Stimulated activated CD4-positive, alpha-beta T cell treated with anti-CD3 and anti-CD28 coated beads, Interleukin-2, amount 100 ng/mL, for 48 hours (primary cell): ENCODE measurements at places on chromosomes 12 and 14.

DNA sequence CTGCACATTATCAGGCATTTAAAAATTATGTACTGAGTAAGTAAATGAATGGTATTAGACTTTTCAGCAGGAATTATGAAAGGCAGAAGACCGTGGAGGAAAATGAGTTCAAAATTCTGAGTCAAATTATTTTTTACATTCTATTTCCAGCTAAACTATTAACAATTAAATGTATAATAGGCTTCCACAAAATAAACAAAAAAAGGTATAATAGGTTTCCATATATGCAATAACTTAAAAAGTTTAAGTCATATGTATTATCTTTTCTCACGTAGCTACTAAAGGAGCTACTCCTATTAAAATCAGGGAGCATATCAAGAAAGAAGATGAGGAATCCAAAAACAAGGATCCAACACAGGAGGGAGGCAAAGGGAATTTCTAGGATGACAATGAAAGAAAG lies 11.4 kb upstream of the VCPKMT start:
- no peak for DNase-seq

DNA sequence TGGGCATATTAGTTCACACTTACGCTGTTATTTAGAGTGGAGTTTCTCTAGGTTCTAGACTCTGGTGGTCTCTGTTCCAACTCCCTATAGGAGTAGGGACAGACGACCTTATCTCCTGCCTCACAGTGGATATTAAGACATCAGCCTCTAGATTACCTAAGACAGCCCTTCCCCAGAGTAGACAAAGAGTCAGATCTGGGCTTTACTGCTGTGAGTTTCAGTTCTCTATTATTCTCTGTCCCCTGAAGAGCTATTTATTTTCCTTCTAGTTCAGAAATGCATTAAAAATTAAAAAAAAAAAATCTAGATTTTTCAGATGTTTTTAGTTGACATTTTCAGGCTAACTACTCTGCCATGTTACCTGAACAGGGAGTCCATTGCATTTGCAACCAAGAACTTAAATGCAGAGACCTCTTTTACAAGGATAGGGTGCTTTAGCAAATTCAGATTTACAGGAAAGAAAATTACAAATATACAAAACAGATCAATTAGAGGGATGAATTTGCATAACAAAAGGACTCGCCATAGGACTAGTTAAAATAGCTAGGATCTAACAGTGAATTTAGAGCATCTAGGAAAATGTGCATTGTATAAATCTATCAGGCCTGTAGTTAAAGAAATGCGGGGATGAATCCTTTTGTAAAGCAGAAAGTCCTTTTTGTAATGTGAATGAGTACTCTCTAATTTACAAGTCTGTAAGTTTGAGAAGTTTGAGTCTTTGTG lies 381.4 kb downstream of the APAF1 start:
- no peak for DNase-seq

GRCh38 chr14:73125169-73125588 lies 11.1 kb upstream of the PSEN1 start:
- DNase-seq: no peak

GRCh38 chr12:107748472-107748871 lies 12.5 kb downstream of the PRDM4 start:
- no peak for DNase-seq

DNA sequence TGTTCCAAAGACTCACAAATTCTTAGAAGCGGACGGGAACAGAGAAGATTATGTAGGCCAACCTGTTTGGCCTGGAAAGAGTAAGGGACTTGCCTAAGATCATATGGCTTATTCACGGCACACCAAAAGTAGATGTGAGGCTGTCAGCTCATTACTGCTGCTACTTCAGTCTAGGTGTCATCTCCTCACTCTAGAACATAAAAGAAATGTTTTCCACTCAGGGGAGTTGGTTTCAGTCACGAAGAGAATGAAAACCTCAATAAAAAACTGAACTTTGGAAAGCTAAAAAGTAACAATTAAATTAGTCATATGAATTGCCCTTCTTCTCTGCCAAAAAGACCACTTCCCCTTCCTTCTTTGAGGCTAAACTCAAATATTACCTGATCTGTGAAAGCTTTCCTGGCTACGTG lies 658 bp upstream of the CEP128 start:
- no peak for DNase-seq

- no peak for DNase-seq
Measured at GRCh38 chr12:133203344-133204263, 22.3 kb downstream of the ZNF268 start.

DNA sequence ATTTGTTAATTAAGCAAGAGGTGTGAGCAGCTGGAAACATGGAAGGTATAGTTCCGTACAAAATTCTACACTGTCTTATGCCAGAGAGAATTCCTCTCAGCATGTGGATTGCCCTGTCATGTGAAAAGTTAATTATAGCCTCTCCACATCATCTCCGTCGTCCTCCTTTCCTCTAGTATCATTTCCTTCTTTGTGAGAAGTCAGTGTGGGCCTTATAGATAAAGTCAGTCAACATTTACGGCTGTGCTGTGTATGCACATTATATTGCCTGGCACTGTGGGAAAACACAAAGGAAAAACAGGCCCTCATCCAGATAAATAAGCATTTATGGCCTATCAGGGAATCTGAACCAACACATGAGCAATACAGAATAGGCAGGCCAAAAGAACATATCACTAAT lies 236.6 kb downstream of the SEC23A start:
- no peak for DNase-seq

- DNase-seq: no peak
Measured at GRCh38 chr12:127416796-127417195, 850.2 kb upstream of the TMEM132C start.

DNA sequence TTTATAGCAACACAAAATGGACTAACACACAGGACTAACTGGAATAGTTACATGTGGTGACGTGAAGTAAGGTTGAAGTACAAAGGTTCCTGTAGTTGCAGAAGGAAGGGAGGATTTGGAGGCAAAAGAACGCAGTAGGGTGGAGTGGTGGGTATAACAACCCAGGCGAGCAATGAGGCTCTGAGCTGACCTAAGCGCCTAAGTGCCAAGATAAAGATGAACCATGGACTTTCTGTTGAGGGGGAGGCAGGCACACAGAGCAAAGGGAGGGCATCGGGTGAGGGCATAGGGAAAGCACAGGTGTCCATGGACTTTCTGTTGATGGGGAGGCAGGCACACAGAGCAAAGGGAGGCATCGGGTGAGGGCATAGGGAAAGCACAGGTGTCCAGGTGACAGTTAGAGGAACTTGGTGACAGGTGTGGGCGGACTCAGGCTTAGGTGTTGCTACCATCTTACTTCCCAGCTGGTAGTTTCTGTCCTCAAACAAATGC lies 15.2 kb downstream of the SCNN1A start:
- DNase-seq: no peak

DNA sequence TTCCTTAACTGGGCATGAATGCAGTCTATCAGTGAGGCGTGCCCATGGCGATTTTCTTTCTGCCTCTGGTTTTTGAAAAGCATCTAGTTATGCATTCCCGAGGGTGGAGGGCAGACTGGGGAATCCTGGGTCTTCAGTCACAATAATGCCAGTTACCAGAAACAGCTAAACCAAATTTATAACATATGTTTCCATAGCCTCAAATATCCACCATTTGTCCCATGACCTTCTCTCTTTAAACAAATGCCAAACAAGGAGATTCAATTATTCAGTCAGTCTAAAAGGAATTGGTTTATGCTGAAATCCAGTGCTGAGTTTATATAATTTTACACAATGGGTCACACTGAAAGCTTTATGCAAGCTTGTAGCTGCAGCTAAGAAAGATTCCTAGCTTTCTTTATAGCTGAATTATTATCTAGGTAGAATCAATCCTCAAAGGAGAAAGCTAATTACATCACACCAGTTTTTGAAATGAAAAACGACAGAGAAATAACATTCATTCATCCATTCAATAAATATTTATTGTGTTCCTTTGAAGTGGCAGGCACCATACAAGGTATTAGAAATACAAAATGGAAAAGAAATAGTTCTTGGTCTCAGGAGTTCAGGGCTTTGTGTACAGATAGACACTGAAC lies 131.3 kb upstream of the RAP1B start:
- DNase-seq: no peak

- DNase-seq: no peak
Measured at GRCh38 chr12:46609273-46609623, 216.5 kb downstream of the SLC38A4 start.

- DNase-seq: no peak
Measured at GRCh38 chr14:22225516-22226140, 363.4 kb downstream of the DAD1 start.

- DNase-seq: no peak
Measured at GRCh38 chr12:67354966-67355365, 85.8 kb downstream of the CAND1 start.
